ENCODE measurements at places on chromosomes 7 and 10.

GRCh38 chr10:72335394-72336258, 19.1 kb downstream of the DNAJB12 start:
- DNase-seq = no peak

DNA sequence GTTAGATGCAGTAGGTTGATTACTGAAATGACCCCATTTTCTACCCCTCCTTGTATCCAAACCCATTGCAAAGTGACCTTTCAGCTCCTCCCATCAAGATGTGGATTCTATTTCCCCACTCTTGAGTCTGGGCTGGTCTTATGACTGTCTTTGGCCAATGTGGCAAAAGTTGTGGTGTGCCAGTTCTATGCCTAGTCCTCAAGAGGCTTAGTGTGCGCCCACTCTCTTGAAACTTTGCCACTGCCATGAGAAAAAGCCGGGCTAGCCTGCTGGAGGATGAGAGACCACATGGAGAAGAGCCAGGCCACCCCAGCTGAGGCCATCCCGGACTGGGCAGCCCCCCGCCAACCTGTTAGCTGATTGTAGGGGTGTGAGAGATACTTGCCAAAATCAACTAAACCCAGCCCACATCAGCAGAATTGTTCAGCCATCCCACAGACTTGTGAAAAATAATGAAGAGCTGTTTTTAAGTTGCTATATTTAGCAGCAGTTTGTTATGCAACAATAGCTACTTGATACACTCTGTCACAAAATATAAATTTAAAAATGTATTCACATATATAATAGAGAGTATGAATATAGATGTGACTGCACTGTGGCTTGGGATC, 131.0 kb upstream of the PALS2 start:
- DNase-seq = no peak

GRCh38 chr10:53786236-53786900, 1013.8 kb upstream of the MBL2 start:
- no peak for DNase-seq

DNA sequence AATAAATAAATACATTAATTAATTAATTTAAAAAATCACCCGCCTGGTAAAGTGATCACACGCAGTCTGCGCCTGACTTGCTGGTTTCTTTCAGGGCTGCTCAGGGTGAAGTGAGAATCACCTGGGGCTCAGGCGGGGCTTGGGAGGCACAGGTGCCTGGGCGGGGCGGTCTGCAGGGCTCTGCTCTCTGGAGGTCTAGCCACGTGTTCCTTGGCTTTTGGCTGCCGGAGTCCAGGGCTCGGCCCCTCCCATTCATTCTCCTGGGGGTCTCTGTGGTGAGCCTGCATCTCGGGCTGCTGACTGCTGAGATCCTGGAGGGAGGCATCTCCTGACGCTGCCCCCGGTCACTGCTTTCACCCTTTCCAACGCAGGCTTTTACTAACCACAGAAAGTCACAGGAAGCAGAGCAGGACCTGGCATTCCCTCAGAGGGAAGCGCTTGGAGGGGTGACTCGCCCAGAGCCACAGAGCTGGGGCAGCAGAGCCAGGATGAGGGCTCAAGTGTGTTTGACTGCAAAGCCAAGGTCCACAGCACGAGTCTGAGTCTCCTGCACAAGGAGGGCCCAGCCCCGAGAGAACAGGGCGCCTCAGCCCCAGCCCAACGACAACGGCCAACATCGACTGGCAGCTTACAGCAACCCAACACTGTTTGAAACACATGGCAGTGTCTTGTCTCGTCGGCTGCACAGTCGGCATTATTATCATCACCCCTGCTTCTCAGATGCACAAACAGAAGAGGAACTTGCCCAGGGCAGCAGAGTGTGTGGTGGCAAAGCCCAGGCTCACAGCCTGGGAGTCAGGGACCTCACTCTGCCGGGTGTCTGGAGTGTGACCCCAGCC, 22.4 kb upstream of the MNX1 start:
- no peak for DNase-seq

GRCh38 chr10:61835946-61836887, 65.3 kb upstream of the ARID5B start:
- DNase-seq = no peak

- no peak for DNase-seq
Observed at GRCh38 chr10:28587970-28588290, 55.0 kb downstream of the WAC start.

DNA sequence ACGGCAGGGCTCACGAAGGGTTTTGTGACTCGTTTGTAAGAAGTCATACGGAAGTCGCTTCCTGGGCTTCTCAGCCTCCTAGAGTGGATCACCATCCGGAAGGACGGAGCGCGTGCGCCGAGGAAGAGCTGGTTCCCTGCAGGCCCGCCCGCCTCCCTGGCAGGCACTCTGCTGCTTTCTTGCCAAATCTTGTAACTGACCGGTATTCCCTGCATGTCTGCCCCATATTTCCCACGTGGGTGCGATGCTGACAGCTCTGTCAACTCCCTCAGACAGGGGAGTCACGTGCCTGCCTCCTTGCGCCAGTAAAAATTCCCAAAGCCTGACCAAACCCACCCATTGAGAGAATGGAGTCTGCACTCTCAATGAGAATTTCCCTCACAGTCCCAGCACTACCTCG, 12.7 kb downstream of the SHH start:
- DNase-seq = no peak

DNA sequence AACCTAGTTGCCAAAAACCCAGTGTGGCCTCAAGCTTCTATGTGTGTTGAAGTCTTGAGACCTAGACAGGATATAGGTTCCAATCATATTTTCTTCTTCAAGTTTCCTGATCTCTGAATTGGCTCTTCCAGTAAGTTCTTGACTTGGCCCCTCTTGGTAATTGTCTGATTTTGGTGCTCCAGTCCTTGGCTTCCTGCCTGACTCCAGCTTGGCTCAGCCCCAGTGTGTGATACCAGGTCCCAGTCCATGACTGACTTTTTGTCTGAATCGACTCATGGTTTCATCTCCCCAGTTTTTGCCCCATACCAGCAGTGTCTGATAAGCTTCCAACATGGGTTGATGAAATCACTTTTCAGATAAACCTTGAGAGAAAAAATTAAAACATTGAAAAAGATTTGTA, 72.3 kb downstream of the FAS start:
- no peak for DNase-seq

GRCh38 chr7:98323597-98324322, 42.3 kb downstream of the BRI3 start:
- no peak for DNase-seq

- no peak for DNase-seq
Observed at GRCh38 chr10:110420401-110421193, 77.1 kb upstream of the DUSP5 start.

DNA sequence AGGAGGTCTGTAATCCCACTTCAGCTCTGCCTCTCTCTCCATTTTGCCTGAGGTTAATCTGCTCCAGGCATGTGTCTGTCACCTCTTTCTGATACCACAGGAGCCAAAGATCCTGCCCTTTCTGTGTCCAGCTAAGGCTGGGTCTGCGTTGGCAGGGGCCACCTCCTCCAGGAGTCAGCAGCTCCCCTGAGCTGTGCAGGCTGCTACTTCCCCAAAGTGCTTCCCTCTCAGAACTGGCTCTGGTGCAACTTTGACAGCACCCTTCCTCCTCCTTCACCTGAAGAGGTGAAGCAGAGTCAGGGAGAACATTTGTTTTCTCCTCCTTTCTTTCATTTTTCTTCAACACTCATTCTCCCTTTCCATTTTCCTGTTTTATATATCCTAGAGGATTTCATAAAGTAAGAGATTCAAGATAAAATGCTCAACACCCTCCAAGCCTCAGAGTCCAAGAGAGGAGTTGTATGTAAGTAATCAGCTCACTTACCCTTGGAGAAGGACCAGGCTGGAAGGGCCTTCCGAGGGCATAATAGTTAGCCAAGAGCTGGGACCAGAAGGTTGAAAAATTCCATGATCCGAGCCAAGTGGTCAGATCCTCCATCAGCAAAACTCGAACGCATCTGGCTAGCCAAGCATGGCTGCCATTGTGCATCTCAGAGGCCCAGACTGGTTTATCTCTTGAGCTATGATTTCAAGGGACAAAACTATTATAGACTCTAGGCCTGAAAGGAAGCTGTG, 257.3 kb downstream of the PTEN start:
- no peak for DNase-seq

- DNase-seq = no peak
Observed at GRCh38 chr7:22842383-22842941, 19.8 kb upstream of the TOMM7 start.

DNA sequence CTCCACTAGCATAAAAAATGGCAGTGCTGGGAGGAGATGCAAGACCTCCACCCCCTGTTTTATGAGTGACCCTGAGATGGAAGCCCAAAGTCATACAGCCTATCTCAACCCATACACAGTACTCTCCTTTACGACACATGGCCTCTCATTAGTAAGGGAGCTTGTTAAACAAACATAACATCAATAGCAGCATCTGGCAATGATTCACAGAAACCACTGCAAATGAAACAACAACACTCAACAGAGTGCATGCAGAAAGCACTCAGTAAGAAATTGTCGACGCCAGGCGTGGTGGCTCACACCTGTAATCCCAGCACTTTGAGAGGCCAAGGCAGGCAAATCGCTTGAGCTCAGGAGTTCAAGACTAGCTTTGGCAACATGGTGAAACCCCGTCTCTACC, 27.5 kb upstream of the FIGNL1 start:
- DNase-seq = no peak

- DNase-seq = no peak
Observed at GRCh38 chr7:128434413-128435326, 21.0 kb upstream of the HILPDA start.

- DNase-seq = no peak
Observed at GRCh38 chr10:53071505-53072125, 299.0 kb upstream of the MBL2 start.

GRCh38 chr7:157009778-157010587, 480 bp downstream of the MNX1 start:
- DNase-seq = no peak

DNA sequence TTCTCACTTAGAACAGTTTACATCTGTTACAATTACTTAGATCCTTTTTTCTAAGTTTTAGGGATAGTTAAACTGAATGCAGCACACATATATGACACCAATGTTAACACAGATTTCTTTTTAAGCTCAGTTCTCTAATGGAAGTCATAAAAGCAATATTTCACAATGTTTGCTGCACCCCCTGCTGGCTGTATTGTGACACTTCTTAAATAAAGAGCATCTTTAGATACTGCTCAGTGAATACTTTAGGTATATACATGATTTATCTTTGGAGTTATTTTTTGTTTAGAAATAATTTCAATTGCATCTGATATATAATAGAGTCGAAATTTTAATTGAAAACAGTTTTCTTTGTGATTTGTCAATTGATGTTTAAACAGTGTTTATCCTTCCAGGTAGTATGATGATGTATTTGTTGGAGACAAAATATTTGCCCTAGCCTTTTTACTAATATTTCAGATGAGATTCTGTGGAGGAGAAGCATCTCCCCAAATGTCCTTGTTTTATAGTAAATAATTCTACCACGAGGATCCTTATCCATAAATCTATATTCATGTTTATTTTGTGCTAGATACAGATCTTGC, 174.4 kb downstream of the ST7 start:
- no peak for DNase-seq

DNA sequence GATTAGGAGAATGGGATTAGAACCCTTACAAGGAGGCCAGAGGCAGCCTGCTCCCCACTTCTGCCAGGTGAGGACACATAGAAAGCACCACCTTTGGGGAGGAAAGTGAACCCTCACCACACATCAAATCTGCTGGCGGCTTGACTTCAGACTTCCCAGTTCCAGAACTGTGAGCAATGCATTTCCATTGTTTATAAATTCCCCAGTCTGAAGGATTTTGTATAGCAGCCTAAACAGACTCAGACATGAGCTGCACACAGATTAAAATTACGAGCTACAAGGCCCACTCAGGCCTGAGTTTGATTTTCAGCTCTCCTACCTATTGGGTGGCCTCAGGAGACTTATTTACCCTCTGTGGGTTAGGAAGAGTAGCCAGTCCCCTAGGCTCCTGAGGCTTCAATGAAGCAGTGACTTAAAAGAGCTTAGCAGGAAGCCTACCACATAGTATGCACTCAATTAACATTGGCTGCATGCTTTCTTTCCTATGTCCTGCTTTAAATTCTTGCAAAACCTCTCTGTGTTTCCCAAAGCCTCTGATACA, 350.7 kb upstream of the ZMIZ1 start:
- DNase-seq = no peak

- no peak for DNase-seq
Observed at GRCh38 chr7:82517050-82517449, 73.5 kb upstream of the CACNA2D1 start.

- no peak for DNase-seq
Observed at GRCh38 chr10:35135861-35136260, 9.2 kb downstream of the CREM start.

GRCh38 chr10:17009212-17009700, 120.4 kb downstream of the CUBN start:
- DNase-seq = no peak

GRCh38 chr10:47104151-47104605, 192.9 kb downstream of the PTPN20 start:
- DNase-seq = no peak

GRCh38 chr10:11167233-11167966, 149.7 kb downstream of the CELF2 start:
- no peak for DNase-seq

DNA sequence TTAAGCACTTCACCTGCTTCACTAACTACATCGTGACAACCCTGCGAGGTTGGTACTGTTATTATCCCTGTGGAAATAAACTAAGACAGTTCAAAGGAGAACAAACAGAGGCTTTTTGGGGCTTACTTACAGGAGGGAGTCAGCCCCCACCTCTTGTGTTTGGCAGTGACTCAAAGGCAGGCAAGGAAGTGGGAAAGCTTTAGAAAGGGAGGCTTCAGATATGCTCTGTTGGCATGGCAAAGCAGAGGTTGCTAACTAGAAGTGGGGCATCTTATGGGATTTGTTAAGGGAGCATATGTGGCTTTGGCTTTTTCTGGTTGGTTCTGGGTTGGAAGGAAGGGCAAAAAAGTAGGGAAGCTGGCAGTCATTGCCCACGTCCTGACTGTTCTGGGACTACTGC, 84.8 kb upstream of the AOAH start:
- DNase-seq = no peak

- no peak for DNase-seq
Observed at GRCh38 chr7:115478426-115478825, 552.1 kb downstream of the TFEC start.

DNA sequence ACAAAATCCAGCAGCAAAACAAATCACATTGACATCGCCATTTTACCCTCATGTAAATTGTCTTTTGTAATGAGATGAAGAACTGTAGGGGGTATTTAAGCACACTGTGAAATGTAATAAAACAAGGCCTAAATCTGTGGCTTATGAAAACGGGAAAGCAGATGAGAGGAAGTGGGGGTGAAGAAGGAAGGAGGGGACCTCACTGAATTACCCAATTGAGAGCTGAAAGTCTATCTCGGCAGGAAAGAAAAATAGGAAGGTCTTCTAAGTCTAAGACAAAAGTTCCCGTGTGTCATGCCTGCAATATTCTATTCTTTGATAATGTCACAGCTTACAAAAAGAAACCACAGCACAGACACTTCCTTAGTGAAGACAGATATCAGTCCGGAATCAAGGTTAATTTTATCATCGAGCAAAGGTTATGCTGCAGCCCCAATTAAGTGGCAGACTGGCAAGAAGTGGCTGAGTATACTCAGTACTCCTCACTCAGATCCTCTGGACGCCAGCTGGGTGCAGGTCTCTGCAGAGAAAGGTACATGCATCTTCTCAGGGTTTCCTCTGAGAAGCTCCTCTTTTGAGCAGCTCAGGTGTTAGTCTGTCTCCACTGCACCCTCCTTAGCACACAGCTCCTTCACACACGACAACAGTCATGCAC, 239.7 kb downstream of the FANK1 start:
- DNase-seq = no peak

Measured in NCI-H524 treated with DMSO at 0.1 percent for 48 hours (cell line).